ENCODE measurements at places on chromosomes 6 and 20.

GRCh38 chr6:114375541-114376192 is 32.8 kb upstream of the HS3ST5 start:
- no peak for DNase-seq

- no peak for DNase-seq
Measured at GRCh38 chr6:17536586-17536985, 63.5 kb upstream of the FAM8A1 start.

DNA sequence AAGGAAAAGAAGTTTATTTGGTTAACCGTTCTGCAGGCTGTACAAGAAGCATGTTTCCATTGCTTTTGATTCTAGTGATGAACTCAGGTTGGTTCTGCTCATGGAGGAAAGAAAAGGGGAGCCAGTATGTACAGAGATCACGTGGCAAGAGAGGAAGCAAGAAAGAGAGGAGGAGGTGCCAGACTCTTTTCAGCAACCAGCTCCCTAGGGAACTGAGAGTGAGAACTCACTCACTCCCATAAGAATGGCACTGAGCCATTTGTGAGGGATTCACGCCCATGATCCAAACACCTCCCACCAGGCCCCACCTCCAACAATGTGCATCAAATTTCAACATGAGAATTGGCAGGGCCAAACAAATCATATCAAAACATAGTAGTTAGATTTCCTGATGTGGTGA is 649.1 kb downstream of the EPM2A start:
- peak; percentile 18 for DNase-seq

DNA sequence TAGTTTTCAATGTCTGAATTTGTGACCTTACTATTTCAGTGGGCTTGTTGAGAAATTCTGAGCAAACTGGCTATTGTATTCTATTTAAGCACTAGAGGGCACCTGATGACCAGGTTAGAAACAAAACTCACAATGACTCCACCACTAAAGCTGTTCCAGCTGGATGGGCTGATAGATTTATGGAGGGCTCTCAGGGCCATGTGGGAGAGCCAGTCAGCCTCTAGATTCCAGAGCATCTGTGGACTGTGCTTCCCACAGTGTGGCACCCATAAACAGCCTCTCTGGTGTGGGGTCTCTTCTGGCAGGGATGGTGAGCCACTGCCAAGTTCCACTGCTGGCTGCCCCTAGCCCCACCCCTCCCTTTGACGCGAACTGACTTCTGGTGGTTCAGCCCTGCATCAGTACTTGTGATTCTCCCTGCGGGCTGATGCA is 29.2 kb downstream of the C6orf58 start:
- DNase-seq: peak; percentile 23

Measured in fibroblast of lung (primary cell).